Midbrain (tissue), 1 donor: ENCODE measurements at places on chromosomes 4 and X.
A peak's percentile ranks its signal among the peaks of the same experiment; 100 is the strongest.

DNA sequence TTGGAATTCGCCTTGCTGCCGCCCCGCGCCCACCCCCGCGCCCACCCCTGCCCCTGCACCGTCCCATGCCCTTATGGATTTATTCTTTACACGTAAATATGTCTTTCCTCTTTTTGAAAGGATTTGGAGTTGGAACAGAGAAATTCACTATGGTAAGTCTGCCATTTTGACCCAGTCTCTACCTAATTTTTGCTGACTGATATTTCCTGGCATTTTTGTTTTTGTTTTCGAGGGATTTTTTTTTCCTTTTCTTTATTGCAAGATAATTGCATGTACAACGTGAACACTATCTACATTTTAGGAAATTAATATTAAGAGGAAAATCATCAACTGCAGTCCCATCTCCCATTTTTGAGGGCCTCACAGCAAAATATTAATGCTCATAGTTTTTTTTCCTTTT lies 468 bp upstream of the SPIN2B start:
- DNase-seq = no peak

- no peak for DNase-seq
Observed at GRCh38 chr4:40649321-40649720, 19.7 kb upstream of the RBM47 start.

- DNase-seq = no peak
Observed at GRCh38 chr4:7415927-7416686, 18.6 kb downstream of the PSAPL1 start.

DNA sequence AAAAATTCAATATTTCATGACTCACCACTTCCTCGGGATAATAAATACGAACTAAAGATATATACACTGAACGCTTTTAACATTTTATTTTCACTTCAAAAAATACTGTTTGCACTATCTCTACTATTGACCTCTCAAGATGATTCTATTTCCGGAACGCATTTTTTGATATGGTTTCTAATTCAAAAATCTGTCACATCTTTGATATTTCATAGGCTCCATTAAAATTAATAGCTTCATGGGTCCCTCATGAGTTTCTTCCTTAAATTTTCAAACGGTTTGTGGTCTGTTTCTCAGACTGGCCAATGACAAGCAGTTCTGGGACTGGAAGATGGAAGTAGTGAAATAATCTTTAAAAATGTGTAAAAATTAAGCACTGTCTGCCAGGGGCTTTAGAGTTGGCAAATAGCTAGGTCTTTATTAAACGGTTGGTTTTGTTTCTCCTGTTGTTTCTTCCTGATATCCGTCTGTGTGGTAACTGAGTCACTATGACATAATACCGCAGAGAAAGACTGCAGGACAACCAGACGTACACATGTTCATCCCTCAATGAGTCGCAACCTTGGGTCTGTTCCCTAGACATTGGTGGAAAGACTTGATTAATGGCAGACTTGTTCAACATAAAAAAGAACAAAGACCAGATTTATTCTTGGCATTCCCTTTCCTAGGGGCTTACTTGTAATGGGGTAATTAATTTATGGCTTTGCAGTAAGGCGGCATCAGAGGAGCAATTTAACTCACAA lies 133.8 kb downstream of the PALLD start:
- DNase-seq = no peak

- DNase-seq = no peak
Observed at GRCh38 chr4:108940634-108941033, 177.8 kb upstream of the ETNPPL start.

DNA sequence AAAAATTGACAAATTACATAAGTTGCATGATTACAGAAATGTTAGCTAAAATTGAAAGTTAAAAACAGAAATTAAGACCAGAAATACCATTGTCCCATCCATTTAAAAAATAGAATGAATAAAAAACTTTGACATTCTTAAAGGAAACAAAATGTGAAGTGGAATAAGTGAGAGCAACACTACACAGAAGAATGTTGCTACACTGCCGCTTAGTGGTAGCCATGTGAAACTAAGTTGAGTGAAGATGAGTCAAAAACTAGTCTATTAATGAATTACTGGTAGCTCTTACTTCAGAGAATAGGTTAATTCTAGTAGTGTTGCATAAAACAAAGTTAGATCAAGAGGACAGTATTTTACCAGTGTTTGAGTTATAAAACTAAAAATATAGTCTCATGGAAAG lies 571.0 kb upstream of the KLHL4 start:
- peak; percentile 17 for DNase-seq

GRCh38 chr4:57866468-57867171 lies 756.4 kb upstream of the IGFBP7 start:
- no peak for DNase-seq

DNA sequence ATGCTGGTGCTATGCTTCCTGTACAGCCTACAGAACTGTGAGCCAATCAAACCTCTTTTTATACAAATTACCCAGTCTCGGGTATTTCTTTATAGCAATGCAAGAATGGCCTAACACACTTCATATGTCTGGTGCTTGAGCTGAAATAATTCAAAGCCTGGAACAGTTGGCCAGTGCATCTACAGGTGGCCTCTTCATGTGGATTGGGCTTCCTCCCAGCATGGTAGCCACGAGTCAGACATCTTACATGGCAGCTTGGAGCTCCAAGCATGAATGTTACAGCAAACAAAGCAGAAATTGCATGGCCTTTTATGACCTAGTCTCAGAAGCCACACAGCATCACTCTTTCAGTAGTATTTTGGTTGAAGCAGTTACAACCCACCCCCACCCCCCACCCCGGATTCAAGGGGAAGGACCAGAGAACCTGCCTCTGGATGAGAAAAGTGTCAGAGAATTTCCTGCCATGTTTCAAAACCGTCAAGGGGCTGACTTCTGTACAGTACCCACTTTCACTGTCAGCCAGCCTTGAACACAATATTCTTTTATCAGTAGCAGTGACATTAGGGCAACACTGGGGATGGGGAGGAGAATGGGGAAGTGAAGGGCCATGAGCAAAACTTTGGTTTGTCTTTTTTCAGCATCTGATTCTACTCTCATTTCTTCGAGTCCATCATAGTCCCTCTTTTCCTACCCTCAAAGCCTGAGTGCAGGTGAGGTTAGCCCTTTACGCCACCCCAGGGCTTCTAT lies 368.7 kb downstream of the BCOR start:
- DNase-seq = no peak

GRCh38 chrX:118978451-118978850 lies 4.0 kb downstream of the LONRF3 start:
- DNase-seq = no peak

DNA sequence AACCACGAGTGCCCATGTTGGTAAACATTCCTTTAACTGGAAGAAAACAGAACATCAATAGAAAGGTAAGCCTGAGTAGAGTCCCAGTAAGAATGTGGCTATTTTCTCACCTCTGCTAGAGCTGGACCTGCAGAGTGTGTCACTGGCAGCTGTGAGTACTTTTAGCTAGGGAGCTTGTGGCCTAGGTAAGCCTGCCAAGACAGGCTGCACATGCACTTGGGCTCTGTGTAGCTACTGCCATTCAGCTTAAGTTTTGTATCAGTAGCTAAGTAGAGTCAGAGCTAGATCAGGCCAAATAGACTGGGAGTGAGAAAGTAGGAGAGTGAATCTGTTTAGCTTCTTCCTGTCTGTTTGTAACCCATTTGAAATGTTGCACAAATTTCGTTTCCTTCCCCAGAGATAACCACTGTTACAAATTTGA lies 35.3 kb downstream of the RBPJ start:
- DNase-seq = peak; percentile 23

DNA sequence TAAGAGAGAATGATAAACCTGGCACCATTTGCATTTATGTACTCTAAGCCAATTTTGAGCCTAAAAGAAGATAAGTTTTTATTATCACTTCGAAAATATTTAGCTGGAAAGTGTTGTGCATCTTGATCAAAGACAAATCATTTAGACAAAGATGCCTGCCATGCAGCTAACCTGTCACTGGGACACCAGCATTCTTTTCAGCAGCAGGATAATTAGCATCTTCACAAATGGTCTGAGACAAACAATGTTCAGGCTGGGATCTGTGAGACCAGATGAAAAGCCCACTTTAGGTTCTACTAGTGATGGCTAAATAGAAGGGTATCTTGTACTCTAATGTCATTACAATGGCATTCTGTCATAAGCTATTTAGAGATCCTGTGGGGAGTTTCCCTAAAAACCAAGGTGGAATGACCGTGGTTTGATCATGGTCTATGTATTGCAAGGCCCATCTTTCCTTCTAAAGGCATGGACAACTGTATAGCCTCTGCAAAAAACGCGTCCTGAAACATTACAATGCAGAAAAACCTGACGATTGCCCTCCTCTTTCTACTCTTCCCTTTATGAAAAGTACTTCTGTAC lies 7.2 kb downstream of the PRDM8 start:
- DNase-seq = no peak

DNA sequence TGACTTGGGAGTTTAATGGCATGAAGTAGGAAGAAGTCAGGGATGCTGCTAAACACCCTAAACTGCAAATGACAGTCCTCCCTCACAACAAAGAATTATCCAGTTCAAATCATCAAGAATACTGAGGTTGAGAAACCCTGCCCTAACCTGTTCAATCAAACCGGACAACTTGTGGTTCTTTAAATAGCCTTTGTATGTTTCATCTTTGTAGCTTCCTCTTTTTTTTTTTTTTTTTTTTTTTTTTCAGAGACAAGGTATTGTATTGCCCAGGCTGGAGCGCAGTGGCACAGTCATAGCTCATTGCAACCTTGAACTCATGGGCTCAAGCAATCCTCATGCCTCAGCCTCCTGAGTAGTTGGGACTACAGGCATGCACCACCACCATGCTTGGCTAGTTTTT lies 52.5 kb upstream of the TTC29 start:
- no peak for DNase-seq

DNA sequence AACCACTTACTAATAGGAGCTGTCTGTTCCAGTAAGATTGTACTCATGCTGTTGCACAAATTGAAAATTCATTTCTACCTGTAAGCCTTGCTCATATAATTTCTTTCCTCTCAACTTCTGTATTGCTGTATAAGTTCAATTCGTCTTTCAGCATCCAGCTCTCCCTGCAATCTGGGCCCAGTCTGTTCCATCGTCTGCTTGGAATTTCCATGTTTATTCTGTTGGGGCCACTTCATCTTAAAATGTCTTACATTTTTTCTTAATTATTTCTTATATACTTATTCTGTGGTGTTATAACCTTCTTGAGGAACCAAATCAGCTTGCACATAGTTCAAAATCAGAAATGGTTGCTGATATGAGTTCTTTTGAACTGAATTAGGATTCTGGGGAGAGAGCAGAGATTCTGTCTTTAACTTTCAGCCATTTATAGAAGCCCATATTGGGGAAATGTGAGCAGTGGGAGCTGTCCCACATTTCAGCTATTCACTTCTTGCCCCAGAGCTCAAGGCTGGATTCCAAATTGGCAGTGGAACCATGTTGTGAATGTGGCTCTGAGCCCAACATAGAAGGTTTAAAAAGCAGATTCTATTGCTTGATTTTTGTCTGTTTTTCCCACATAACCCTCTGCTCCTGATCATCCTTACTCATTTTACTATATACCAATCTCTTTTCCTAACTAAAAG lies 291.9 kb downstream of the BMPR1B start:
- peak; percentile 46 for DNase-seq
